ENCODE measurements at places on chromosomes 13 and 19.
A peak's percentile ranks its signal among the peaks of the same experiment; 100 is the strongest.

DNA sequence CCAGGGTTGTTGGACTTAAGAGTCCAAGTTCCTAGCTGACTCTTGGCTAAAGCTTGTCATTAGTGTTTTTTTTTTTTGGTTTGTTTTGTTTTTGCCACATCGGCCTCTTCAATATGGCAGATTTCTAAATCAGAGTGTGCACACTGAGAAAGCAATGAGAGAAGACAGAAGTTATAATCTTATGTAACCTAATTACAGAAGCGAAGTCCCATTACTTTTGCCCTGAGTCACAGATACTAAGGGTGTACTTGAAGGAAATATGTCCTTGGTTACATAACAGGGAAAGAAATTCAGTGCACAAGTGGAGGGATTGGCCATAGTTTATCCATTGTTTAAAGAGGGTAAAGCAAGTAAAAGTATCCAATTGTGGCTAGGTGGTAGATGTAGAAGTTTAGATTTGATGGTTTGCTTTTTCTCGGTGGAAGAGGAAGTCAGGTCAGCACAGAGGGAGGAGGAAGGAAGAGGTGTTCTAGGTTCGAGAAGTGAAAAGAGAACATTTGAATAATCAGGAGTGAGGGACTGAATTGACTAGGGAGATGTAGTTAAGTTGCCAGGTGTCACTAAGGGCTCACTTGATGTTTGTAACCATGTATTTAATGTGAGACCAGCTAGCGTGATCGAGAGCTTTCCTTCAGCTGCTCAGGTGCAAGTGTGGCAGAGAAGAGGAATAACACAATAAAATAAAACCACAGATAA is 12.2 kb downstream of the GTF2F2 start:
- no peak for DNase-seq

GRCh38 chr13:43596006-43596405 is 190.8 kb downstream of the ENOX1 start:
- DNase-seq: no peak

DNA sequence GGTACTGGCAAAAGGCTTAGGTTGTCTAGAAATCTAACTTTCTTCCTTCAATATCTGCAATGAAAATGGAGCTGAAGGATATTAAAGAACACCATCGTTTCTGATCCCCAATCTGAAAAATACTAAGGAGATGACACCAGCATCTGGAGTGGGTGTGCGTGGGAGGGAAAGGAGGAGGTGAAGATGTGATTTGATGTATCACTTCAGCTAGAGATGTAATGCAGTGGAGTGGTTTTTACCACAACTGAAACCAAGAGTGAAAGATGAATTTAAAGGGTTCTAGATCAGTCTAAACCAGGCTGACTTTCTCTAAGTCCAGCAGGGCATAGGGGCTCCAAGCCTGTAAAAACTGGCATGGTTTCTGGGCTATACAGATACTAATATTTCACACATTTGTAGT is 148.4 kb downstream of the AKAP11 start:
- DNase-seq: no peak

- peak; percentile 72 for DNase-seq
Observed at GRCh38 chr19:30450100-30450499, 77.9 kb downstream of the ZNF536 start.

GRCh38 chr13:110407021-110407420 is 99.9 kb downstream of the COL4A2 start:
- no peak for DNase-seq

DNA sequence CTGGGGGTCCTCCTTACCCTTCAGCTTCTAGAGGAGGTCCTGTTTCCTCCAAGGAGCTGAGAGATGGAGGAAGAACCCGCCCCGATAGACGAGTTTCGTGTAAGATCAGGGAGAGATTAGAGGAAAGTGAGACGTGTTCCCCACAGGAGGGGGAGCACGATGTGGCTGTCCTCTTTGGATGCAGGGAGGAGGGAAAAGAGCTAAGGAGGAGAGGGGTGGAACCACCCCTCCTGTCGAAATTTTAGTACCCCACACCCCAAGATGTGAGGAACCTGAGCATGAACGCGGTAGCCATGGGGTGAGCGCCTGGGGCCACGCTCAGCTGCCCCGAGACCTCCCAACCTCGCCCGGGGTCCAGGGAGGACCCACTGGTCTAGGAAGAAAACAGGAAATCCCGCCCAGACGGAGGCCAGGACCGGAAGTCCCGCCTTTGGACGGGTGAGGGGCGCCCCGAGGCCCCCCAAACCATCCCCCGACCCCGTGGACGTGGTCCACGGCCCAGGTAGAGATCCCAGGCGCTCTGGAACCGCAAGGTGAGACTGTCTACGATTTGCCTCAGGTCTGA is 1.2 kb downstream of the AKT1S1 start:
- peak; percentile 75 for DNase-seq

DNA sequence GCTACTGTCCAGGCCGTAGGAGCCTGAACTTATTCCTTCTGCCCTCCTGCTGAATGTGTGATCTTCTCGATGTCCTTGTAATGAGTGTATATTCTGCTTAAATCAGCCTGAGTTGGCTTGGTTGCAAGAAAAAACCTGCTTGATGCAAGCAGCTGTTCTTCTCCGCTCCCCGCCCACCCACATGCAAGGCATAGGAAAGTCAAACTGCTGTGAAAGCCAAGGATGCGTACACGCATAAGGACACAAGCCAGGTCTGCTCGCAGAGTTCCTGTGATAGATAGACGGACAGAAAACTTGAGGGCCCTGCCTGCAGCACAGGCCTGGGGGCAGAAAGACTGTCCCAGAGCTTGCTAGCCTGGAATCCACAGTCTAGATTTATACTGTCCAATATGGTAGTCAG is 101.1 kb downstream of the DNAJC15 start:
- DNase-seq: no peak

DNA sequence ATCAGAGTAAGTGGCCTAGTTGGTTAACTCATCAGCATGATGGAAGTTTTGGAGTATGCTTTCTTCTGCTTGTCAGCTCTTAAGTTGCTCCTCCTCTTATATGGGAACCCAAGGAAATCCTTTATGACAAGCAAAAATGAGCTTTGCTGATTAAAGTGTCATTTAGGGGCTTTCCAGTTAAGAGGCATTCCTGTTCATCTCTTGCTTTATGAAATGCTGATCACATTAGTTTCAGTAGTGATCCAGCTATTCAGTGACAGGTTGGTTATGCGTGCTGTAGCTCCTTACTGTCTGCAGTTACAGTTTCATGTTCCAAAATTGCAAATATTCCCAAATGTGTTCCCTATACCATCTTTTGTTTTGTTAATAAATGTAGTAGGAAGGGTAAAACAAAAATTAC is 146.6 kb downstream of the CDK8 start:
- no peak for DNase-seq

- DNase-seq: peak; percentile 93
Observed at GRCh38 chr19:38851622-38852230, 1.9 kb upstream of the HNRNPL start.

DNA sequence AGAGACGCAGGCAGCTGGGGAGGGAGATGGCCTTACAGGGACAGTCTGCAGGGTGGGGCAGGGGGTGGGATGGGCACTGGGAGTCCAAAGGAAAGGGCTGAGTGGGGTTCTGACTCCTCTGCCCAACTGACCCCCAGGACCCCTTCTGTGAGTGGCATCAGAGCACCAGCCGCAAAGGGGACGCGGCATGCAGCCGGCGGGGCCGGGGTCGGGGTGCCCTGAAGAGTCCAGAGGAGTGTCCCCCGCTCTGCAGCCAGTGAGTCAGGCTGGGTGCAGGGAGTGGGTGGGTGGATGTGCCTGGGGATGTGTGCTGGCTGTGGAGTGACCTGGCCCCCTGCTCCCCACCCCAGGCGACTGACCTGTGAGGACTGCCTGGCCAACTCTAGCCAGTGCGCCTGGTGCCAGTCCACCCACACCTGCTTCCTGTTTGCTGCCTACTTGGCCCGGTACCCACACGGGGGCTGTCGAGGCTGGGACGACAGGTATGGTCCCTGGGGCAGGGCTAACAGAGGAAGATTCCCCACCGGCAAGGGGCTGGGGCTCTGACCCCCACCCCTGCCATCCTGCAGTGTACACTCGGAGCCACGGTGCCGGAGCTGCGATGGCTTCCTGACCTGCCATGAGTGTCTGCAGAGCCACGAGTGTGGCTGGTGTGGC is 25.8 kb downstream of the MEGF8 start:
- no peak for DNase-seq

- no peak for DNase-seq
Observed at GRCh38 chr13:22196777-22197176, 525.9 kb downstream of the FGF9 start.

DNA sequence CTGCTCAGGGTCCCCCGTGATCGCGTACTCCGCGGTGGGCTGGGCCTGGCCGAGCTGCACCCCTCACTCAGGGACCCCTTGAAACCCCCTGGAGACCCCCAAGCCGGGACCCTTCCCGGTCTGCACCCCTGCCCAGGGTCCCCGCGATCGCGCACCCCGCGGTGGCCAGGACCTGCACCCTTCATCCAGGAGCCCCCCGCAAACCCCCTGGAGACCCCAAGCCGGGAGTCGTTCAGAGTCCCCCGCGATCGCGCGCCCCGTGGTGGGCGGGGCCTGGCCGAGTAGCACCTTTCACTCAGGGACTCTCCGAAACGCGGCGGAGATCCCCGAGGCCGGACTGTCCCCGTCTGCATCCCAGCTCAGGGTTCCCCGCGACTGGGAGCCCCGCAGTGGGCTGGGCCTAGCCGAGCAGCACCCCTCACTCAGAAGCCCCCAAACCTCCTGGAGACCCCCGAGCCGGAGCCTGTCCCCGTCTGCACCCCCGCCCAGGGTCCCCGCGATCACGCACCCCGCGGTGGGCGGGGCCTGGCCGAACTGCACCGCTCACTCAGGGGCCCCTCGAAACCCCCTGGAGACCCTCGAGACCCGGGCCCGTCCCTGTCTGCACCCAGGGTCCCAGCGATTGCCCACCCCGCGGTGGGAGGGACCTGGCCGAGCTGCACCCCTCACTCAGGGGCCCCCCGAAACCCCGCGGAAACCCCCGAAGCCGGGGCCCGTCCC is 748 bp downstream of the LMNB2 start:
- peak; percentile 17 for DNase-seq

- DNase-seq: no peak
Observed at GRCh38 chr13:81658598-81659370, 1317.9 kb upstream of the SPRY2 start.

- DNase-seq: no peak
Observed at GRCh38 chr13:40923867-40924266, 95.2 kb downstream of the ELF1 start.

- DNase-seq: no peak
Observed at GRCh38 chr19:31506102-31506501, 156.9 kb upstream of the TSHZ3 start.

- no peak for DNase-seq
Observed at GRCh38 chr13:111043575-111043982, 71.5 kb upstream of the ARHGEF7 start.

DNA sequence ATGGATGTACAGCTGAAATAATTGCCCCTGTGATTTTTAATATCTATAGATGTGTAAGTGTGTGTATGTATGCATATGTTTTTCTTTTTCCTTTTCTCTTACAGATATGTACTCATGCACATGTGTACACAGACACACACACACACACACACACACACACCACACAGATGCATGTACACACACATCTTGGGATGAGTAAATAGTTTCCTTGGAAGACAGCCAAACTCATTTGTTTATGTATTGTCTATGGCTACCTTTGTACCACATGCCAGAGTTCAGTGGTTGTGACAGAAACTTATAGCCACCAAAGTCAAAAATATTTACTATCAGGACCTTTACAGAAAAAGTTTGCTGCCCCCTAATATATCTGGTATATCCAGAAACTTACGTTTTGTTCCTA is 192.6 kb downstream of the MAB21L1 start:
- no peak for DNase-seq

GRCh38 chr19:708154-709143 is at the start of gene PALM:
Gene PALM (plus strand): TSS chr19:708935. CDS start chr19:709147, 212 bp downstream.
- DNase-seq: peak; percentile 43

DNA sequence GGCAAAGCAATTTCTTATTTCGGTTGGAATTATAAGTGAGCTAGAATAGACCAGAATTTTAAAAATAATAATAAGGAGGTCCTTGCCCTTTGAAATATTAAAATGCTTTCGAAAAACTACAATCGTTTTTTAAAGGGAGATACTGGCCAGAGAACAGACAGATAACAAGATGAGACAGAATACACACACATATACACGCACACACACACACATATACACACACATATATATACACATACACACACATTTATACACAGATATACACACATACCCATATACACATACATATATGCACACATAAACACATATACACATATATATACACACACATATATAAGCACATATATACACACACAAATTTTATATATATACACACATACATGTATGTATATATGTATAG is 175.3 kb upstream of the MIR17HG start:
- DNase-seq: no peak

GRCh38 chr13:48233889-48234488 is 983 bp downstream of the ITM2B start:
- DNase-seq: peak; percentile 59

DNA sequence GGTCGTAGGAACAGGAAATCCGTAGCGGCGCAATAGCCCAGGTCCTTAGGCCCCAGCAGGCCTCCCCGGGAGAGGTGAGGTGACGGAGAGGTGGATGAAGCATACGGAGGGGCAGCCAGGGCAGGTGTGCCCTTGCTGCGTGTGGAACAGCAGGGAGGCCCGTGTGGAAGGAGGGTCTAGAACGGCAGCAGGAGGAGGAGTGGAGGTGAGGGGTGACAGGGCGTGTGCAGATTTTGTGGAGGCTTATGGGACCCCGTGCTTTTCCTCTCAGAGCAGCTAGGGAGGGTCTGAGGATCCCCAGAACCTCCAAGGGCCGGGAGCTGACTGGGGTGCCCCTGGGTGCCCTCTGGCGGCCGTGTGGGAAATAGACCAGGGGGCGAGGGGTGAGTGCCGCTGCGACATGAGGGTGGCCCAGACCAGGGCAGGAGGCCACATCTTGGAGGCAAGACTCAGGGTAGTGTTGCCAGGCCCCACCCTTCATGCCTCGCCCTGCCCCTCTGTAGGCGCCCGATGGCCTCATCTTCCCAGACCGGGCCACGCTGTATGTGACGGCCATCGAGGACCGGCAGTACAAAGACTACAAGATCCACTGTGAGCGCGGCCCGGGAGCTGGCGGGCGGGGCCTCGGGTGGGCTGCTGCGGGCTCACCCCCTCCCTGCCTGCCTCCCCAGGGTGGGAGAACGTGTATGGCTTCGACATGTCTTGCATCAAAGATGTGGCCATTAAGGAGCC is 5.0 kb upstream of the ADM5 start:
- DNase-seq: no peak

- peak; percentile 31 for DNase-seq
Observed at GRCh38 chr19:46192992-46193650, 36.4 kb upstream of the IGFL1 start.
